Sciatic nerve (tissue), 2 donors: ENCODE measurements at places on chromosomes 6 and 20. TPM values are rescaled to one million over a fixed set of nuclear protein-coding genes. Genes with fewer than 3 reads are reported as not detected.

DNA sequence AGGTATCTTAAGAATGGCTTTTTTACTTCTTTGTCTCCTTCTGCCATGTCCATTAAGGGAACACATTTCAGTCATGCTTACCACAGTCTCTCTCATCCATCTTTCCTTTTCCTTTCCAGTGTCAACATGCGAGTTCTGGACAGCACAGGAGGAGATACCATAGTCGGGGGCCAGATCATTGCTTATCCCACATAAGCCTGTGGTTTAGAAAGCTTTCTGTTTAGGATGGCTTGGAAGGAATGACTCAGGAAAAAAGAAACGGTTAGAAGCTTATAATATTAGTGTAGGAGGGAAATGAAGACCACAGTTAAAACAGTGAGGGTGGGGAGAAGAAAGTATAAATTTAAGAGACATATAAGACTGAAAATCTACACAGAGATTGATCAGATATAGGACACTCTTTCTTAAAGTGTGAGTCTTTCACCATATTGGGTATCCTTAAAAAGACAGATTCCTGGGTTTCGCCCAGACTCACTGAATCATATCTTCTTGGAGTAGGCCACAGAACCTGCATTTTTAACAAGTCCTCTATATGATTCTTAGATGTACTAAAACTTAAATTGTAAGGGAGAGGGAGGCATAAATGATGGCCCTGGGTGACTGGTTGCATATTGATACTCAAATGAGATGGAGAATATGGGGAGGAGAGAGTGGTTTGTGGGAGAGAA is 36.1 kb downstream of the DSE start:
- DNase-seq = no peak

DNA sequence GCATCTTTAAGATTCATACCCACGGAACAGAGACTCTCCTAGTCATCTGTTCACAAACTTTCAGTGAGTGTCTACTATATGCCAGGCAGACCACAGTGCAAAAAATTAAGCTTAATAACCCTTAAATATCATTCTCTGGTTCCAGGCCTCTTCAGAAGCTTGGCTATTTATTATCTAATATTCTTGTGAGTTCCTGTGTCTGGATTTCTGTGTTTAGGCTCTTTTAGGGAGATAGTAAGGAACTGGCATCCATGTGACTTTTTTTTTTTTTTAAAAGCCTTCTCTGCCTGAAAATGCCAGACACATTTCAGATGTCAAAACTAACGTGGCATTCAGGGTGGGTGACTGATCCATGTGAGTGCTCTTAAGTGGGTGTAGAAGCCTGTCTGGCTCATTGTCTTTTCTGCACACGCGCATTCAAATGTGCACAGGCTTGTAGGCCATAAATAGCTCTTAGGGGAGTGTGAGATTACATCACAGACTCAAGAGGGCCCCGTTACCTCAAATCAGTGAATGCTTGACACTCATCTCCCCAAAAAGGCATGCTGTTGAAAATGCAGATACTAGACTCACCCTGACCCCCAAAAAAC is 141.9 kb downstream of the GMPR start:
- DNase-seq = no peak

DNA sequence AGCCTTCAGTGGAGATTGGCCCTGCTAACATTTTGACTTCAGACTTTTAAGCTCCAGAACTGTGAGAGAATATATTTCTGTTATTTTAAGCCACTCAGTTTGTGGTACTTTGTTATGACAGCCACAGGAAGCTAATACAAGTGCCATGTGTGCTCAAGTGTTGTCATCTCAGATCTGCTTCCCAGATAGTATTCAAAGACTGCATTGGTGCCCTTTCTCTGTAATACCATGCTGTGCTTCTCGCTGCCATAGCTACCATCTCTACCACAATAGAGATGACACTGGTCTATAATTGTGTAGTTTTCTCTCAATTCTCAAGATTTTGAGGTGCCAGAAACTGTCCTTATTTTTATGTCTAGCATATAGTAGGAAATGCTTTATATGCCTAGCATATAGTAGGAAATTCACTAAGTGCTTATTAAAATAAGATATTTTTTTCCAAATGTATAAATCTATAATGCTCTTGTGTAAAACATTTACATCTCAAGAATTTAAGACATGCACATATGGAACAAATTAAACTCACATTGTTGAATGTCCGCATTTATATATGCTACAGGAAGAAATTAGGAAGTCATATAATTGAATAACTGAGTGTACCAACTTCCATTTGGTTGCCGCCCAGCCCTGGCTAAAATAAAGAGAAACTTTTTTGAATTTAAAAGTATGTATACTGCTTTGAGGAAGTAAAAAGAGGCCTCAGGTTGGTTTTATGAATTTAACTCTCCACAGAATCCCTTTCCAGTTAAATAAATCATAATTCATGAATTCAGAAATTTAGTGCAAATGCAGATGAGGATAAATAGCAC is 77.6 kb downstream of the TPBG start:
- no peak for DNase-seq

The ZNF165 gene
- total RNA-seq = 1.2 TPM

- DNase-seq = no peak
Measured at GRCh38 chr6:138012682-138013081, 94.5 kb downstream of the PERP start.

DNA sequence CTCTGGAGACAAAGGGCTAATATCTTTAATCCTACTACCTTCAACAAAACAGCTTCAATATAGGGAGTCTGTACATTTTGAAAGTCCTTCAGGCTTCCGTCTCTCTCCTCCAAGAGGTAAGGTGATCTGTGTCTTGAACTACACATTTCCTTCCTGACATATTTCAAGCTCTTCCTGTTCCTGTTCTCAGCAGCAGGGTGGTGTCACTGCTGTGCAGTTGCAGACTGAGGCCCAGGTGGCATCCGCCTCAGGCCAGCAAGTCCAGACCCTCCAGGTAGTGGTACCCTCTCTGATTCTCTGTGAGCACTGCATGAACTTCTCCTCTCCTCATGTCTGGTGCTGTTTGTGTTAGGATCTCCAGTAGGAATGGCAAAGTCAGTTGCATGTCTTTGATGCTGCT is 7.8 kb downstream of the NFYA start:
- DNase-seq = no peak

GRCh38 chr6:164856138-164856537 is 453.3 kb downstream of the C6orf118 start:
- DNase-seq = no peak

- DNase-seq = no peak
Measured at GRCh38 chr6:143337201-143337949, 113.1 kb downstream of the ADAT2 start.

DNA sequence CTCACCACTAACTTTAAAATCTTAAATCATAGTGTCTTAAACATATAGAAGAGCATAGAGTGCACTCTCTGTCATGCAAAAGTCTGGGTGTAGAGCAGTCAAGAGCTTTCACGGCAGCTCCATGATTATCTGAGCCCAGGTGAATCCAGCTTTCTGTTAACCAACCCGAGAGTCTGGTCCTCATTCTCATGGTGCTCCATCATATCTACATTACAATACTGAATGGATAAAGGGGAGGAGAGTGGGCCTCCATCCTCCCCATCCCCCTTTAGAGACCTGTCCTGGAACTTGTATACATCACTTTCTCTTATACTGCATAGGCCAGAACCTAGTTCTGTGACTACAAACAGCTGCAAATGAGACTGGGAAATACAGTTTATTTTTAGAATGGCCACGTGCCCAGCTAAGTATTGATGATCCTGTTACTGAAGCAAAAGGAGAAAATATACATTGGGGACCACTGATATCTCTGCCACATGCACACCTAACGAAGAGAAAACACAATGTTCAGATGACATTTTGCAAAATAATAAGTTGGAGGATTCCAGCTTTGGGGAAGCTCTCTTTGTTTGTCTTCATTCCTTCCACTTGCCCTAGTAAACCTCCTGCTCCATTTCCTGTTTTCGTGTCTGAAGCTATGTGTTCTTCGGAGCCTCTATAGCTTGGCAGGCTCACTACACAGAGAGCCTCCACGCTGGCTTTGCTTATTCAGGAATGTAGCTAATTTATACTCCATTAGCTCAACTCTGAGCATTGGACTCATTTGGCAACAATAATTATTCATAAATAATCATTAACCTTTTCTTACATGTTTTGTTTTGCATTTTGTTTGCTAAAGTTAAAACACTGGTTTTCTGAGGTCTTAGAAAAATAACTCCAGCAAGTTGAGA is 110.1 kb downstream of the IYD start:
- no peak for DNase-seq

The SSTR4 gene
- not detected for total RNA-seq

GRCh38 chr6:38632490-38632889 is 7.2 kb downstream of the BTBD9 start:
- no peak for DNase-seq

The NHLRC1 gene
- 1.8 TPM for total RNA-seq
